Upper lobe of left lung (tissue), 6 donors: ENCODE measurements at places on chromosomes 6 and 20. TPM values are rescaled to one million over a fixed set of nuclear protein-coding genes. Genes with fewer than 3 reads are reported as not detected.

The CST7 gene
- 17.1 TPM for total RNA-seq

The OR12D1 gene
- total RNA-seq, result not detected

The SUPT3H gene
- total RNA-seq, result 11.9 TPM

The BMP6 gene
- 25.4 TPM for total RNA-seq

The CLIC5 gene
- total RNA-seq, result 110 TPM
